ENCODE measurements at places on chromosomes 6 and 20. TPM values are rescaled to one million over a fixed set of nuclear protein-coding genes. Genes with fewer than 3 reads are reported as not detected.
A peak's percentile ranks its signal among the peaks of the same experiment; 100 is the strongest.

DNA sequence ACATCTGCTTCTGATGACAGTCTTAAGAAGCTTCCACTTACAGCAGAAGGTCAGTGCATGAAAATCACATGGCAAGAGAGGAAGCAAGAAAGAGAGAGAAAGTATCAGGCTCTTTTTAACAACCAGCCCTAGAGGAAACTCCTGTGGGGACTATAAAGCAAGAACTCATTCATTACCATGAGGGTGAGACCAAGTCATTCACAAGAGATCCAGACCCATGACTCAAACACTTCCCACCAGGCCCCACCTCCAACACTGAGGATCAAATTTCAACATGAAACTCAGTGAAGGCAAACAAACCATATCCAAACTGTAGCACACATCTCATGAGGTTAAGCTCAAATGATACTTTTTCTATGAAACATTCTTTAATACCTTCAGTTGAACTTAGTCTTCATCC is 643.2 kb upstream of the SYNCRIP start:
- H3K27ac ChIP-seq: no peak overlapping the region
- no peaks in the 10 kb centered on the region for H3K36me3 ChIP-seq
- no peaks in the 10 kb centered on the region for H3K4me1 ChIP-seq

DNA sequence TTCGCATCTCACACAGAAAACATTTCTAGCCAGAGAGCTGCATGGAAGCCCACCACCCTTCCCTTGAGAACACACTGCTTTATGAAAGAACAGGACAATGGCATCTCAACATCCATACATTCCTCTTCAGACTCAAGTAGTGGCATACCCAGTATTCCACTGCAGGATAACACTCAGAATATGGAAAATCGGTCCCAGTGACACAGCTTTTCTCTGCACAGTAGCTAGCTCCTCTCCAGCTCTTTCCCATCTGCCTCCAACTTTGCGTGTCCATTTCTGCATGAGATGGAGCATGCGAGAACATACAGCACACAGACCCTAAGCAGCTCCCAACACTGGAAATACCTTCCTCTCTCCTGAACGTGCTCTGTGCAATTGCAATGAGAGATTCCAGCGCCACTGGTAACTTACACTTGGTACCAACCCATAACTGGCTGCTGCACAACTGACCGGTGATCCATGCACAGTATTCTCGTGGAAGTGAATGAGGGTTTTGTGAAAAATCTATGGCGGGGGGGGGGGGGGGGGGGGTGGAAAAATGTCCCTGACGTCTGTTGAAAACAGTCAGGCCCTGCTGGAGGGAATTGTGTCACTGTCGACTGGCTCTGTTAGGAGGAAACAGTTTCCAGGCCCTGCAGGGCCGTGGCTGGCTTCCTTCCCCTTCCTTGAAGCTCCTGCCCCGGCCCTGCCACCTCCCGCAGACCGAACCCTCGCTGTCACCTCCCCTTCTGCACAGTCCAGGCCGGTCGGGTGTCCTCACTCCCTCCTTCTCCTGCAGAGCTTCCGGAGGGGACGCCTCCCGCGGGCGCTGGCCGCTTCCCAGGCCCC is 265.9 kb upstream of the QKI start:
- no peak overlapping the region for H3K4me3 ChIP-seq
- H3K4me1 ChIP-seq: peaks cover 16% of the 10 kb centered on the region

GRCh38 chr6:32129297-32130088 is 595 bp downstream of the FKBPL start:
- DNase-seq: no peak
- no peaks in the 10 kb centered on the region for H3K27me3 ChIP-seq
- peak overlapping the region; percentile 90 for H3K4me3 ChIP-seq
- peaks cover 5% of the 10 kb centered on the region for H3K36me3 ChIP-seq

The TUBB2B gene
- 109 TPM for total RNA-seq

GRCh38 chr20:45301824-45302271 is 4.8 kb upstream of the RBPJL start:
- H3K27me3 ChIP-seq: no peaks in the 10 kb centered on the region
- no peaks in the 10 kb centered on the region for H3K36me3 ChIP-seq
- no peak overlapping the region for H3K27ac ChIP-seq
- no peaks in the 10 kb centered on the region for H3K4me1 ChIP-seq

The ITPR3 gene
- total RNA-seq: 10.0 TPM

- H3K4me3 ChIP-seq: no peak overlapping the region
- H3K4me1 ChIP-seq: peaks cover 2% of the 10 kb centered on the region
- H3K36me3 ChIP-seq: peaks cover 8% of the 10 kb centered on the region
- H3K27me3 ChIP-seq: no peaks in the 10 kb centered on the region
Observed at GRCh38 chr20:57410398-57410920, 19.3 kb downstream of the RBM38 start.

The RSPO3 gene
- total RNA-seq: 0.21 TPM

The SLC22A7 gene
- total RNA-seq: not detected

GRCh38 chr6:108446629-108447150 is 114.0 kb upstream of the FOXO3 start:
- H3K27me3 ChIP-seq: no peaks in the 10 kb centered on the region
- no peaks in the 10 kb centered on the region for H3K36me3 ChIP-seq
- peaks cover 16% of the 10 kb centered on the region for H3K4me1 ChIP-seq
- H3K27ac ChIP-seq: no peak overlapping the region

The NKX2-2 gene
- not detected for total RNA-seq

The TMEM170B gene
- 5.1 TPM for total RNA-seq

DNA sequence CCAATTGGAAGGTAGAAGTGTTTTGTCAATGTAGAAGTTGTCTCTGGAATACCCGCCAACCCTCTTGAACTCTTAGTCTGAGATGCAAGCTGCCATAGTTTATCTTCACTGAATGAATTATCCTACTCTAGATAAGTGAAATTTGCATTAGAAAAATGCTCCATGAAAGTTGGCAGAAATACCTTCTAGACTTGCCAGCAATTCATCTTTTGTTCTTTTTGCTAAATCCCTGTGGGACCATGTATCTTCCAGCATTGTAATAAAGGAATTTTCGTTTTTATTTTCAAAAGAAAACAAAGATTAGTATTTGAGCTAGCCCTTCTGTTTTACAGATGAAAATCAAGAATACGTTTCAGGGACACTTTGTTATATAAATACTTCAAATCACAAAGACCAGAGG is 244.2 kb downstream of the CBLN4 start:
- DNase-seq: no peak
- no peak overlapping the region for H3K4me3 ChIP-seq
- H3K36me3 ChIP-seq: no peaks in the 10 kb centered on the region
- H3K27ac ChIP-seq: no peak overlapping the region
